ENCODE measurements at places on chromosomes 12 and 14.
A peak's percentile ranks its signal among the peaks of the same experiment; 100 is the strongest.

GRCh38 chr12:116712458-116713303 lies 25.2 kb downstream of the SPRING1 start:
- DNase-seq = no peak

DNA sequence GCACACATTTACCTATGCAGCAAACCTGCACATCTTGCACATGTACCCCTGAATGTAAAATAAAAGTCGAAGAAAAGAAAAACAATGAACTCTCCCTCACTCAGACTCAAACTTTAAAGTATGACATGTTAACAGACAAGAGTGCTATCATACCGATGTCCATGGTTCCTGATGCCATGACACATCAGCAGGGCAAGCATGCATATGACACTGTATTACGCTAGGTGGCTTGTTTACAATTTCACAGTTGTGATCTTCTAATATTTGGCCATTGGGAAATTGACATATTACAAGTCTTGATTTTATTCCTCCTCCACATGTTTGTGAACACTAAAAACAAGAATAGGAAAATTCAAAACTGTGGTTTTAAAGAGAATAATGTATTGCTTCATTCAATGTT lies 126.6 kb downstream of the ADAMTS20 start:
- no peak for DNase-seq

DNA sequence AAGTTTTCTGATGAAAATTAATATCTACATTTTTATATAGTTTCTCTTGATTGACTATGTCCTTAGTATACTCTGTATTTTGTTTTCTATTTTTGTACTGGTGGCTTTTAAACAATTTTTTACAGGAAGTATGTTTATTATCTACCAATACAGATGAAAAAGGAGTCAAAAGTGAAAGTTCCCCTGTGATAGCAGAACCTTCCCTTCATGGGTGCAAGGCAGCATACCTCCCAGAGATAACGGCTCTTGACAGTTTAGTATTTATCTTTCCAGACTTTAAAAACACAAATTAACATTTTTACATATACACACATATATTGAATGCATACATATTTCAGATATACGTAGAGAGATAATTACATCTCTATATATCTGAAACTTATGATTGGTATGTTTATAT lies 17.1 kb upstream of the FAM234B start:
- no peak for DNase-seq

DNA sequence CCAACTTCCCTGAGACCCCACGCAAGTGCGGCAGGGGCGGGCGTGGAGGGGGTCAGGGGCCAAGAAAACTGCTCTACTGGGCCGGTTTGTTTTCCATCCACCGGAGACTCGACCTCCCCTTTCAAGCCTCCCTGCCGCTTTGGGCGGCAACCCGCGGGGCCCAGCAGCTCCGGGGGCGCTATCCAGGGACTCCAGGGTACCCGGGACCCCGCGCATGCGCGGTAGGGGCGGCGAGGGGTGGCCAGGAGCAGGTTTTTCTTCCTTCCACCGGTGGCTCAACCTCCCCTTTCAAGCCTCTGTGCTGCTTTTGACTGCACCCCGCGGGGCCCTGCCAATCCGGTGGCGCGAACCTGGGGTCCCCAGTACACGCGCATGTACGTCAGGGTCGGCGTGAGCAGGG lies 323.5 kb downstream of the ALG10 start:
- no peak for DNase-seq

DNA sequence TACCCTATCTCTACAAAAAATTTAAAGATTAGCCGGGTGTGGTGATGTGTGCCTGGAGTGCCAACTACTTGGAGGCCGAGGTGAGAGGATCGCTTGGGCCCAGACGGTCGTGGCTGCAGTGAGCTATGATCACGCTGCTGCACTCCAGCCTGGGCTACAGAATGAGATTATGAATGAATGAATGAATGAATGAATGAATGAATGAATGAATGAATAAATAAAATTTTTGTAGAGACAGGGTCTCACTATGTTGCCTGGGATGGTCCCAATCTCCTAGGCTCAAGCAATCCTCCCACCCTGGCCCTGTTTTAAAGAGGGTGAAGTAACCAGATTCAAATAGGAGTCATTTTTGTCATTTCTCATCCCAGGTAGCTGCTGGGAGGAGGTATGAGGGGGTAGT lies 176.2 kb upstream of the HIF1A start:
- no peak for DNase-seq

DNA sequence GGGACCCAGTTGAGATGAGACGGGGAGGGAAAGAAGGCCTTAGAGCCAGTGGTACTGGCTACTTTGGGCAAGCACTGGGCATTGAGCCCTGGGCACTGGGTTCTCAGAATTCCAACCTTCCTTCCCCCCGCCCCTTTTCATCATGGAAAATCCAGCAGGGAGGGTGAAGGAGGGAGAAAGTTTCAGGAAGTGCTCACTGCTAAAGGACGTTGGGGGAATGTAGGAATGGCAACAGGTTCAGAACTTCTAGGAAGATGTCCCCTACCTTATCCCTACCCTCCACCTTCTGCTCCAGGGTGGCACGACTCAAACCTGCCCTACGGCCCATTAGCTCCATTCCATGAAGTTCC lies 4.2 kb upstream of the TNS2 start:
- DNase-seq = peak; percentile 86

- peak; percentile 46 for DNase-seq
Observed at GRCh38 chr12:9340422-9341259, 132.4 kb upstream of the PZP start.

DNA sequence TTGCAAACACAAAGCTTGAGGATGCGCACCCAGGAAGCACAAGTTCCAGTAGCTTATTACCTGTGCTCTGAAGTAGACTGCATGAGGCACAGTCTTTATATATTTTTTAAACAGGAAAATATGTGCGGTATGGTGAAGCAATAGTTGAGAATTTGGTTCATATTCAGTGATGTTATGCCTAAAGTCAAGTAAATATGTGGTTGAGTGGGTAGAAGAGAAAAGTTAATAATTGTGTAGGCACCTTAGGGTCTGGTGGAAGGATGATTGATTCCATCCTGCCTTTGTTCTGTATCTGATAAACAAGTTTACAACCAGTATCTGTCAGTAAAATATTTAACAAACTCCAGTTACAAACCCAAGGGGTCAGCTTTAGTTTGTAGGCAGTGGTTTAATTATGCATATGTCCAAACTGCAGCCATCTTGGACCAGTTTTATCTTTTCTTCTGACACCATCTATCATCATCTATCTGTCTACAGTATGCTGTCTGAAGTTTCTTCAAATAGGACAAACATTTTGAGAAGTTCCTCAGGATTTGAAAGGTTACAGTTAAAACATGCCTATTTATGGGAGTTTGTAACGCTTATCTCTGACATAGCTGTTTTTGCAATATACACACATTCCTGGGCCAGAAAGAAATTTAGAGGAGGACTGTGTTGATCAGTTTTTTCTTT lies 10.8 kb downstream of the SINHCAF start:
- no peak for DNase-seq

DNA sequence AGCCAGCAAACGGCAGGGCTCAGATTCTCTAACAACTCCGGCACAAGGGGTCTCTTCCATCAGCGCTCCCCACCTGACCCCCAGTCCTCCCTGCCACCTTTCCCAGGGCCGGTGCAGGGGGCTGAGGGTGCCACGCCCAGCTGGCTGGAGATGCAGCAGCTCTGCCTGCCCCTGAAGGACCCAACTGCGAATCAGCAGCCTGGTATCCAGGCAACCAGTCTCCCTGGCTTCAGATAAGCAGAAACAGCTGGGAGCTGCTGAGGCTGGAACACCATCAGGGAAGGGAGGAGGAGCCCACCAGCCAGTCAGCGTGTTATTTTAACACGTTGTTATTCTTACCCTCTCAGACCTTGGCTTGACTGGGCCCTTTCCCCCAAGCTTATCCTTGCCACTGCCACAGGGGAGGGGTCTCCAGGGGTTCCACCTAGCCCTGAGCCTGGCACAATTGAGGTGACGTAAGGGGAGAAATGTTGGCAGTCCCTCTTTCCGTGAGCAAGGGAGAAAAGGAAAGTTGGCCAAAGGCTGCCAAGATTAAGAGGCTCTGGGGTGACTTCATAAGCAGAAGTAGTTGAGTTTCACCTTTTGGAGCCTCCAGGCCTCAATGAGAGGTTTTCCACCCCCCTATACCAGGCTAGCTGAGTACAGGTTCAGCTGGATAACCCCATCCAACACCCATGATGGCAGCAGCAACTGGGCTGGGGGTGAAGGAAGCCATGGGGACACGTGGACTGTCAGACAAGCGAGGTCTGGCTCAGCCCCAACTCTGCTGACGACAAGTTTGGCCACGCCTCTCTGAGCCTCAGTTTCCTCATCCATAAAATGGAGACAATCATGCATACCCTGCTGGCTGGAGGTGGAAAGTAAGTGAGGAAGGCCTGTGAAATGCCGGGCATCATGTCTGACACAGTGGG lies 91.1 kb downstream of the IRF2BPL start:
- peak; percentile 93 for DNase-seq

DNA sequence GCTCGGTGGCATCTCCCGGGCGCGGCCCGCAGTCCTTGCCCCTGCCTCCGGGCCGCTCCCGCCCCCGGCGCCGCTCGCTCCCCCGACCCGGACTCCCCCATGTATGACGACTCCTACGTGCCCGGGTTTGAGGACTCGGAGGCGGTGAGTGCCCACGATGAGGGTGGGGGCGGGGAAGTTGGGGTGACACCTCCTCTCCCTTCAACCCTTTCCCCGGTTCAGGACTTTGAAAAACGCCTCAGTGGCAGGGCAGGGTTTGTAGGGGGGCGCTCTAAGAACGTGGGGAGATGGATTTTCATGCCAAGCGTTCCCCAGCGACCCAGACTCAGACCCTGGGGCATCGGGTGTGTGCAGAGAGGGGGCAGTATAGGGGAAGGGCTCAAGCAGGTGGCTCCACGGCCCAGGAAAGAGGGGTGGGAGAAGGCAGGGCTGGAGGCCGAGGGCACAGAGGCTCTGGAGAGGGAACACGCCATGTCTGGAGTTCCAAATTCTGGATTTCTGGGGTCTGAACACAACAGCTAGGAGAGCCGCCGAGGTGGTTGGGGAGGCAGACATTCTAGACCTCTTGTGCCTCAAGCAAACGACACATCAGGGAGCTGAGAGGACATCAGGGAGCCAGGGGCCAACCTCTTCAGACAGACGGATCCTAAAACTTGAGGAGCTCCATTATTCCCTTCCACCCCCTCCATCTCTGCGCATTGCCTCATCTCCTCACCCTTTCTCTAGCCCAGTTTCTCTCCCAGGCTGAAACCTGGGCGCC lies 715 bp downstream of the CACNB3 start:
- DNase-seq = no peak

DNA sequence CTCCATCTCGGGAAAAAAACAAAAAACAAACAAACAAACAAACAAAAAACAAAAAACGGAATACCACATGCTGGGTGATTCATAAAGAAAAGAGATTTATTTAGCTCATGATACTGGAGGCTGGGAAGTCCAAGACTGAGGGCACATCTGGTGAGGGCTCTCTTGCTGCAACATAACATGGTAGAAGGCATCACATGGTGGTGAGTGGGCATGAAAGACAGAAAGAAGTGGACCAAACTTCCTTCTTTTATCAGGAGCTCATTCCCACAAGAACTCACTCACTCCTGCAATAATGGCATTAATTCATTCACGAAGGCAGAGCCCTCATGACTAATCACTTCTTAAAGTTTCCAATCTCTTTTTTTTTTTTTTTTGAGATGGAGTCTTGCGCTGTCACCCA lies 8.0 kb upstream of the LGMN start:
- DNase-seq = no peak

- peak; percentile 46 for DNase-seq
Observed at GRCh38 chr12:54526812-54527630, 22.4 kb upstream of the PDE1B start.

- DNase-seq = no peak
Observed at GRCh38 chr12:100651694-100652093, 78.2 kb downstream of the GAS2L3 start.

GRCh38 chr12:86600664-86601231 lies 344.6 kb upstream of the MGAT4C start:
- no peak for DNase-seq

DNA sequence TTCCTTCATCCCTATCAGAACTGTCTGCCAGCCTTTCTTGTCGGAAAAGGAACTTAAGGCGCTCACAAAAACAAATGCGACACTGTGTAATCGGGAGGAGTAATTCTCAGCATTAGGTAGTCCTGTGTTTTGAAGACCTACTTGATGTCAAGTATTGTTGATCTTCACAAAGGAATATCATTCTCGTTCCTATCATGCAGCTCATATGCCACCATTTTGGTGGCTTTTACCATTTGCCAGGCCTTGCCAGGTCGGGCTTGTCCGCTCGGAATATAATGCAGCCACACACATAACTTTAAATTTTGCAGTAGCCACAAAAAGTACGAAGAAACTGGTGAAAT lies 903 bp upstream of the PPP4R3A start:
- no peak for DNase-seq

GRCh38 chr14:93263416-93263815 lies 56.4 kb downstream of the UBR7 start:
- no peak for DNase-seq

DNA sequence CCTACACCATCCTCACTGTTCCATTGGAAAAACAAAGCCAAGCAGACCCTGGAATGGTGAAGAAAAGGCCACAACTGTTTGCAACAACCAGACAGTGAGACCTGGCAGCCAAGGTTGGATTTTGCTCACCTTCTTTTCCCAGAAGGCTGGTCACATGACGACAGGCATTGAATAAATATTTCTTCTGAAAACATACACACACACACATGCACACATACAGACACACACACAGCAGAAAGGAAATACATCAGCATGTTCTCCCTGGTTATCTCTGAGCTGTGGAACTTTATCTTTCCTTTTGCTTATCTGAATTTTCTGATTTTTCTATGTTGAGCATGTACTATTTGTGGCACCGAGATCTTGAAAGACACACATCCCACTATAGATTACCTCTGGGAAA lies 38.0 kb upstream of the CCDC60 start:
- DNase-seq = no peak

GRCh38 chr12:52655720-52656124 lies 3.7 kb upstream of the KRT2 start:
- no peak for DNase-seq

- DNase-seq = no peak
Observed at GRCh38 chr12:25637752-25638151, 84.7 kb upstream of the LMNTD1 start.

GRCh38 chr12:104823985-104824461 lies 134.1 kb downstream of the SLC41A2 start:
- DNase-seq = no peak

- DNase-seq = no peak
Observed at GRCh38 chr12:4943067-4943937, 33.6 kb downstream of the KCNA1 start.

DNA sequence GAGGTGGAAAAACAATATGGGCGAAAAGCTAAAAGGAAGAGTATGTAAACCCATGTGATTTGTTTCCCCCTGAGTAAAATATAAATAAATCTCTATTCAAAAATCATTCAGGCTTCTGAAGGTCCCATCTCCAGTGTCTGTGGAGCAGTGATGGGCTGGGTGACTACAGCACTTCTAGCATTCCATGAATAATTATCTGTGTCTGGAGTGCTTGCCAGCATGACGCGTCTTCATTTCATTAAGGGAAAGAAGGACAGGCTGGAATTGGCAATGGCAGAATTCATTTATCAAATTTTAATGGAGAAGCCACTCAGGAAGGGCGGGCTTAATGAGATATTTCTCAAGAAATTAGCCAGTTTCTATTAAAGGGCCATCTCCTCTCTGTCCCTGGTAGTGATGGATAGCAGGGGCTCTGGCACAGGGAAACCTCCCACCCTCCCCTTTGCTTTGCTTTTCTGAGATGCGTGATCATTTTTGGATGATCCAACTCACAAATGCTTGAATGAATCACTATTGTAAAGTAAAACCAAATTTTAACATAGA lies 916.3 kb upstream of the SEL1L start:
- no peak for DNase-seq

GRCh38 chr12:25677232-25677937 lies 124.3 kb upstream of the LMNTD1 start:
- DNase-seq = no peak

All from femur (tissue), 1 donor.